ENCODE measurements at places on chromosomes 11 and 22.

GRCh38 chr11:116485425-116485824 is 287.4 kb downstream of the BUD13 start:
- no peak for DNase-seq

DNA sequence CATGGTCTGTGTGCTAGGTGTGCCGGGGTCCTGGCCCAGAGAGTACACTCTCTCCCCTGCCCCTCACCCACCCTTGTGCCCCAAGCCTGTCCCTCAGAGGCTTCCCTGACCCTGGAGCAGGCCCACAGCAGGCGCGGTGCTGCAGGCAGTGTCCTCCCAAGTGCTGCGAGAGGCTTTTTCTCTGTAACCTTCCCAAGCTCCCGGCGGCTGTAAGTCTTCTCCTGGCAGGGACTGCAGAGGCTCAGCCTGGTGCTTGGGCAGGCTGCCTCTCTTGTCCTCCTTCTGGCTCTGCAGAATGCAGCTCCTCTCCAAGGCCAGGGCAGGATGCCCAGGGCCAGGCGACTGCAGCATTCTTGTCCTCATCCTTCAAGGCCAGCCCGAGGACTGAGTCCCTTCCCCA is 15.9 kb downstream of the RFPL1 start:
- DNase-seq: no peak

- DNase-seq: no peak
Observed at GRCh38 chr22:42425337-42425988, 6.7 kb downstream of the NFAM1 start.

- DNase-seq: no peak
Observed at GRCh38 chr22:47847131-47847890, 1084.9 kb downstream of the TBC1D22A start.

- peak; percentile 32 for DNase-seq
Observed at GRCh38 chr22:40385036-40385782, 14.8 kb downstream of the SGSM3 start.

GRCh38 chr11:66964495-66964894 is 6.3 kb upstream of the PC start:
- no peak for DNase-seq

GRCh38 chr22:44783581-44783980 is 31.2 kb downstream of the ARHGAP8 start:
- DNase-seq: no peak

GRCh38 chr11:111878385-111878848 is 548 bp downstream of the FDXACB1 start:
- DNase-seq: no peak

GRCh38 chr11:19703211-19703610 is 9.4 kb upstream of the NAV2 start:
- DNase-seq: no peak

- DNase-seq: no peak
Observed at GRCh38 chr11:102930451-102930850, 25.1 kb downstream of the MMP13 start.

DNA sequence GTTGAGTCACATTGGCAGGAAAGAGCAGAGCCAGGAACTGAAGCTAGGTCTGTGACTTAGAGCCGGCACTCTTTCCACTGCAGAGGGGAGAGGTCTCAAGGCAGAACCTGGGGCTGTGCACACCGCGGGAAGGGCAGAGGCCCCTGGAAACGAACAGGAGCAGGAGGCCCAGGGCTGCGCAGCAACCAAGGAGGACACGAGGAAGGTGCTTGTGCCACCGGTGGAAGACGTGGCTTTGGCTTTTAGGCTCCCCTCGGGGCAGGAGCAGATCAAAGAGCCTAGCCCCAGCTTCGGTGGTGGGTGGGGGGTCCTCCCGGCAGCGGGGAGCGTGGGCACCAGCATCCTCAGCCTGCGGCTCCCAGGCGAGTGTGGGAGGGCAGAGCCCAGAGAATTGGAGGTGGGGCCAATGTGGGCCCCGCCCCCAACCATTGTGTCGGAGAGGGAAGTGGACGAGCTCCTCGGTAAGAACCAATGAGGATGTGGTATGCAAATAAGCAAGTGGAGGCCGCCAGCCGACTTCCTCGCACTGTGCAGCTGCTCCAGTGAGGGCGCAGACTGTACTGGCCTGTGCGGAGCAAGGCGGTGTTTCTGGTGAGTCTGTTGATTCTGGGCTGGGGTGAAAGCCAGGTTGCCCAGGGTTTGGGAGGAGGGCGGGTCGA is at the start of gene CCDC116:
CCDC116 (plus strand) TSS at position 524 of the 659 bp plus-strand sequence. CDS start 422 bp downstream, outside the sequence.
- DNase-seq: peak; percentile 53

DNA sequence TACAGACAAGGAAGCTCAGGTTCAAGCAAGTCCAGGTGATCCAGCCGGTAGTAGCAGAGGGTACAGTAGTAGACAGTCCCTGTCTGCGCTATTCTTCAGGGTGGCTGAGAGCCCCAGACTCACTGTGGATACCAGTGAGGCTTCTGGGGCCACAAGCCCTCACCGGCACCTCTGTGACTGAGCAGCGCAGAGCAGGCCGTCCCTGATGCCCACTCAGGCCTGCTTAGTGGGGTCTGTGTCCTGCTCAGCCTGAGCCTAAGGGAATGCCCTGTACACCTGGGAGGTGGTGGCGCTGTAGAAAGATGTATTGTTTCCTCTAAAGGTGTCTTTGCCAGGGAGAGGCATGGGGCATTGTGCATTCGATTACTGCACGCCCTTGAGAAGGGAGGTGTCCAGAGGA is 143.8 kb downstream of the CACNA1I start:
- DNase-seq: no peak

GRCh38 chr11:7605186-7605943 is 67.9 kb downstream of the CYB5R2 start:
- DNase-seq: no peak

DNA sequence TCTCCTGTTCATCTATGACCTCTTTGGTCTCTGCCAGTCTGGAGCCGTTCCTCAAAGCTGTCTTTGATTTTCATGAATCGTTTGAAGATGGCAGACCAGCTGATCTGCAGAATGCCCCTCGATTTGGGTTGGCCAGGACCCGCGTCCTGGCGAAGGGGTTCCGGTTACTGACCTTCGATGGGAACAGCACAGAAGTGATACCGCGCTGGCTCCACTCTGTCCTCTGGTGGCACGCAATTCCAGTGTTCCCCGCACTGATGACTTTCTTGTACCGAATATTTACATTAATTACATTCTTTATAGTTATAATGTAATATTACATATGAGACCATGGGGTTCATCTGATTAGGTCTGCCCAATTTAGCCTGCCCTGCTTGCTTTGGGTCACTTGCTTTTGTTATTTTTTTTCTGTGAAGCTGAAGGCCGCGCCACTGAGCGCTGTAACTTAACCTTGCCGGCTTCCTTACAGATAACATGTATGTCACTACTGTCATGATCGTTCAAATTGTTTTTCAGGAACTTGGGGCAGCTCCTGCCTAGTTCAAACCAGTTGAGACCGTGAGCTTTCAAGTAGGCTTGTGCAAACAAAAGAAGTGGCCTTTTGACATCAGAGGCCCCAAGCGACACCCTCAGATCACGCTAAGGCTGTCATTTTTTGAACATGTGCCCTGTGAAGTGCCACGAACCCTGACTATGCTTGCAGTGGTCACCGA is 4.1 kb upstream of the USP18 start:
- no peak for DNase-seq

DNA sequence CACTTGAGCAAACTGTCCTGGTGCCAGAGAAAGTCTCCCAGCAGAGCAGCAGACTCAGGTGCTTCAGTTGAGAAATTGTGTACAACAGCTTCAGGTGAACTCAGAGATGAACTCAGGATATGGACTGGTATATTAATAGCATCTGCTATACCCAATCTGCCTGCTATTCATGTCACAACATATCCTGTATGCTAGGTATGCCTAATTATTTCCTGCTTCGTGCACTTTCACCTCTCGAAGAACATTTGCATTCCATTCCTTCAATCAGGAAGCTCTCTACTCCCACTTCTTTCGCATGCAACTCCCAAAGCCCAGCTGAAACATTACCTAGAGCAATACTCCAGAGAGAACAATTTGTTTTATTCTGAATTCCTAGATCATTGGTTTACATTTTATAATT is 207.7 kb downstream of the KCNA4 start:
- no peak for DNase-seq

DNA sequence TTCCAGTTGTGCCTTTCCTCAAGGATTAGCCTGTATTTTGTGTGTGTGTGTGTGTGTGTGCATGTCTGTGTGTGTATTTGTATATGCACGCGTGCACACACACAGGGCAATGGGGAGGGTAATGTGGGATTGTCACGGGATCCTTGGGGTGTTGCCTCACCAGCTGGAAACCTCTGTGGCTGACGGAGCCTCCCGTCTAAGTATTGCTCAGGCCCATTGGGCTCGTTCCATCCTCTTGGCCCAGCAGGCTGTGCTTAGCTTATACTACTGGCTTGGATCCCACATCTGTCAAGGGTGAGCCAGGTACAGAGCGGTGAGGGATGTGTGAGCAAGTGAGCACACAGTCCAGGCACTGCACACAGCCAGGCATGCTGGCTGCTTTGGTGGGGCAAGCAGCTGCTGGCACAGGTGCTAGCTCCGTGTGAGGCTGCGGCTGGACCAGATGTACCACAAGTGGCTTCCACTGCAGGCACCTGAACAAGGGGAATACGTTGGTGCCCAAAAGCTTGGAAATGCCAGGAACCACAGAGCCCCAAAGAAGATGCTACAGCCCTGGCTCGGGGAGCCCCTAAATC is 462.8 kb downstream of the NELL1 start:
- no peak for DNase-seq

DNA sequence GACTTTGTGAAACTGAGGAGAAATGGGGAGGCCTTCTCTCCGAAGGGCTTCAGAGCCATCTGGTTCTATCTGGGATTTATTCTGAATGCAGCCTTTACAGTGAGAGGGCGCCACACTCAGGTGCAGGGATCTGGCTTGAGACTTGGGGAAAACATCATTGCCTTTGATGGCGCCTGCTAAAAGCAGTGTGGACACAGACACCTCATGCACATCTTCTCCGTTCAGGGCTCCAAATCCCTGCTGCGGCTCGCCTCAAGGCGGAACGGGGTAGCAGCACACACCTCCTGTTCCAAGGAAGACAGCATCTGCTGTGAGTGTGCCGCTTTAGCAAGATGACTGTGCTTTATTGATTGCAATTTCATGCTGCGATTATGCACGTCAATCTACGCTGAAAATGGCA is 37.1 kb upstream of the OLFML1 start:
- no peak for DNase-seq

GRCh38 chr22:35726398-35726797 is 8.7 kb downstream of the APOL5 start:
- no peak for DNase-seq

- no peak for DNase-seq
Observed at GRCh38 chr11:15309296-15309695, 194.6 kb downstream of the INSC start.

GRCh38 chr22:19526702-19527111 is 2.5 kb upstream of the CLDN5 start:
- no peak for DNase-seq

- DNase-seq: no peak
Observed at GRCh38 chr11:131770801-131771200, 400.4 kb downstream of the NTM start.

GRCh38 chr11:126993599-126993998 is 7.0 kb downstream of the KIRREL3 start:
- DNase-seq: no peak

- no peak for DNase-seq
Observed at GRCh38 chr11:16543642-16544041, 187.3 kb upstream of the SOX6 start.

- DNase-seq: peak; percentile 29
Observed at GRCh38 chr11:95698676-95699557, 90.7 kb downstream of the FAM76B start.

GRCh38 chr11:8090756-8091155 is 9.7 kb downstream of the TUB start:
- peak; percentile 24 for DNase-seq

- DNase-seq: no peak
Observed at GRCh38 chr22:19766240-19766510, 5.6 kb downstream of the TBX1 start.

DNA sequence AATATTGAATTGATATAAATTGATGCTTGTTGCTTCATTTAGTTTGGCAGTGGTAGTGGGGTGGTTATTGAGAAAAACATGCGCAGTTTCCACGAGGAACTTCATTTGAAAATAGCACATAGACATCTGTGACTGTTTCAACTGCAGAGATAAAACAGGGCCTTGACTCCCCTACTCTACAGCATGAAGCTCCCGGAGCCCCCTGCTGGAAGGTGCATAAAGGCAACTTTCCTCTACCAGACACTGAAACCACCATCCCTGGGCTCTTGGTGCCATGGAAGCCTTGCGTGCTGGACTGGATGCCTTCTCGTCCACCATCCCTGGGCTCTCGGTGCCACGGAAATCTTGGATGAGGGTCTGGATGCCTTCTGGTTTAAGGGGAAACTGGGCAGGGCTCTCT is 195.9 kb downstream of the CSNK2A3 start:
- peak; percentile 50 for DNase-seq

DNA sequence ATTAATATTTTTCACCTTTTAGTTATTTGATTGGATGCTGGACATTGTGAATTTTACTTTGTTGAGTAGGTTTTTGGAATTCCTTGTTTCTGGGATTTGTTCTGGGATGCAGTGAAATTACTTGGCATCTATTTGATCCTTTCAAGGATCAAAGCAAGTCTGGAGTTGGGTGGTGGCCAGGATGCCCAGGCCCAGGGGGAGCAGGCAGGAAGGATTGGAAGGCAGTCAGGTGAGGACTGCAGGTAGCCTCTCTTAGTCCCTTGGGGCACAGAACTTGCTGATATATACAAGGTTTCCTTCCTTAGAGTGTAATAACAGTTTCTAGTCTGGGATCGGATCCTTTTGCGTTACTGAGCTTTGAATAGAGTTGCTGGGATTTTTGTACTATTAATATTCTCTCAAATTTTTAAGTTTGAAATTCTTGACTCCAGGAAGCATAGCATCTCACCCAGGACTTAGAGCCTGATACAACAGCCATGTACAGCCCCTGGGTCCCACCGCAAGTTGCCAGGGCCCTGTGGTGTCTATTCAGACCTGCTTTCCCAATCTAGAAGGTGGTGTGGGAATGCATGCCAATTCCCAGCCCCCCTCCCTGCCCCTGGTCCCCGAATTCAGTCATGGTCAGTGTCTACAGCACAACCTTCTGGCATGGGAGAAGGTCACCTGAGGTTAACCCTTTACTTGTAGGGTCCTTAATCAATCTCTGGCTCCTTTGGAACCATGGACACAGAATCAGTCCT is 6.1 kb downstream of the ZNF74 start:
- DNase-seq: no peak

DNA sequence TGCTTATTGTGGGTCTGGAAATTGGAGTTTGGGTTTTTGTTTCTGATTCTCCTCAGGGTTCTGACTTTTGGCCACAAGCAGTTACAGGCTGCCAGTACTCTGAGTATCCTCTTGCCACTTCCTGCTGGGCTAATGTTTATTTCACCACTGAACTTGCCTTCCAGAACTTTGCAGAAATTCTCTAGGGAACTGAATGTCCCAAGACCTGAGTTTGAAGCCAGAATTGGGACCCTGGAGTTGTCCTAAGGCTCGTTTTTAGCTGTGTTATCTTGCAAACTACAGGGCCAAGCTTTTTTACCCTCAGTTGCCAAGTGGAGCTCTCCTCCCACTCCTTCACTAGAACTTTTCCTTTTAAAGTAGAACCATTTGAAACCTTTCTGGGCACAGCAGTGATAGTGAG is 89.9 kb downstream of the FAT3 start:
- no peak for DNase-seq

GRCh38 chr11:112150517-112150916 is 13.4 kb downstream of the IL18 start:
- DNase-seq: no peak

GRCh38 chr11:20360650-20361049 is 2.9 kb upstream of the HTATIP2 start:
- peak; percentile 32 for DNase-seq

GRCh38 chr22:37218399-37218770 is 6.1 kb upstream of the SSTR3 start:
- DNase-seq: no peak

Data from stimulated activated CD4-positive, alpha-beta T cell treated with anti-CD3 and anti-CD28 coated beads, Interleukin-4, amount 100 ng/mL, for 24 hours (primary cell).